ENCODE measurements at places on chromosomes 12 and 14. TPM values are rescaled to one million over a fixed set of nuclear protein-coding genes. Genes with fewer than 3 reads are reported as not detected.

Gene IL31
- not detected for polyA plus RNA-seq

Gene PIK3C2G
- not detected for polyA plus RNA-seq

Gene SLCO1B1
- not detected for polyA plus RNA-seq

Gene TOX4
- 93.7 TPM for polyA plus RNA-seq

Gene EFS
- polyA plus RNA-seq = 6.6 TPM

Gene TESPA1
- polyA plus RNA-seq = not detected

Gene NKX2-1
- polyA plus RNA-seq = not detected

Gene MED13L
- 45.0 TPM for polyA plus RNA-seq

DNA sequence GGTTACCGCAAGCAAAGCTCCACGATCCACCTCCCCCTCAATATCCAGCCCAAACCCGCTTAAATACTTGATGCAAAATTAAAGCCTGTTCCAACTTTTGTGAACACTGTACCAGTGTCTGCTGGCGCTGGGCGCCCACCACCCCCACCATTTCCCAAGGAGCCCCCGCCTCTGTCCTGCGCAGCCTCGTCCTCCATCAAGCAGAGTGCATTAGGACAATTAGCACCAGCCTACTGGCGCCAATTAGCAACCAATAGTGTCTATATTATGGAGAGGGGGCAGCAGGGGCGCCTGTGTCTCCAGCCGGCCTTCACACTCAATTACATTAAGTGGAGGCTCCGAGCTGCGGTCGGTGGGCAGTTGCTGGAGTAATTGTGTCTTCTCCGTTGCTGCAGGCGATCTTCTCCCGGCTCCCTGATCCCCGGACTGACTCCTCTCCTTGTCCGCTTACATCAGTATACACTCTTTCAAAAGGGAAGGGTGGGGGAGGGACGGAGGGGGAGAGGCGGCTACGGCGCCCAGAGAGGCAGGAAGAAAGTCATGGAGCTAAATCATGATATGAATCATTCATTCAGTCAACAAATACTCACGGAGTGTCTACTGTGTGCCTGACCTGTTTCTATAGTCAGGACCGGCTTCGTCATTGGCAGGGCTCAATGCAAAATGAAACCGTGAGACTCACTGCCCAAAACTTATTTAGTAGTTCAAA lies 707.3 kb downstream of the MED13L start:
- peak; percentile 11 for DNase-seq

- no peak for DNase-seq
Measured at GRCh38 chr14:36827861-36828260, 166.2 kb downstream of the PAX9 start.

- no peak for DNase-seq
Measured at GRCh38 chr12:16163901-16164300, 113.6 kb downstream of the SLC15A5 start.

DNA sequence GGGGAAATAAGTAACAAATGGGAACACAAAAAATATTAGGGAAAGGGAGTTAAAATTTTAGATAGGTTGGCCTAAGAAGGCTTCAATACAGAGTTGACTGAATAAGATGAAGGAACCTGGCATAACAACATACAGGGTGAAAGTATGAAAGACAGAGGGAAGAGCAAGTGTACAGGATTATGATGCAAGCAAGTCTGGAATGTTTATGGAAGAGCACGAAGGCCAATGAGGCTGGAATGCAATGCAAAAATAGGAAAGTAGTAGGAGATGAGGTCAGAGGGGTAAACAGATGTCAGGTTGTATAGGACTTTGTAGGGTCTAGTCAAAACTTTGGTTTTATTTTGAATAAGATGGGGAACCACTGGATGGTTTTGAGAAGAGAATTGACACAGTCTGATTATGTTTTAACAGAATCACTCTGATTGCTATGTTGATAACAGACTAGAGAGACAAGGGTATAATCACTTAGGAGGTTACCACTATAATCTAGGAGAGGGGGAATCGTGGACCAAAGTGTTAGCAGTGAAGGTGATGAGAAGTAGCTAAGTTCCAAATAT lies 96.8 kb downstream of the OSBPL8 start:
- DNase-seq = no peak

DNA sequence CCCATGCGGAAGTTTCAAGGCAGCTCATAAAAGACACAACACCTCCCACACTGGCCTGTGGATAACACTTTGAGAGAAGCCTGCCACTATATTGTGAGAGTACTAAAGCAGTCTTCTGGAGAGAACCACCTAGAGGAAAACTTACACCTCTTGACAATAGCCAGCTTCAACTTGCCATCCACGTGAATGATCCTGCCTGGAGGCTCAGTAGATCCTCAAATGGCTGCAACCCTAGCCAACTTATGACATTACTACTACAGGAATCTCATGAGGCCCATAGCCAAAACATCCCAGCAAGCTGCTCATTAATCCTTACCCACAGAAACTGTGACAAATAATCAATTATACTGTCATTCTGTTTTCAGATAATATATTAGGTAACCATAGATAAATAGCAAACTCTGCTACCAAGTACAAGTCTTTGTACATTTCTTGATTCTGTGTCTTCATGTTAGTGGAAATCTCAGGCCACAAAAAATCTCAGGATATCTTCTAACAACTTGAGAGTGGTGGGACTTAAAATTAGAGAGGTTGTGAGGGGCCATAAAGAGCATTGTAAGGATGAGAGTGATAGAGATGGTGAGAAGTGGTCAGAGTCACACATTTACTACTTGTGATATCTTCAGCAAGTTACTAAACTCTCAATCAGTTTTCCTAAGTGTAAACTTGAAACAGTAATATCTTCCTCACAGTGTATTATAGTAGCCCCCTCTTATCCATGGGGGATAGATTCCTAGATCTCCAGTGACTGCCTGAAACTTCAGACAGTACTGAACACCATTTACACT lies 368.0 kb downstream of the C12orf50 start:
- no peak for DNase-seq

- no peak for DNase-seq
Measured at GRCh38 chr14:50383618-50384225, 13.0 kb downstream of the CDKL1 start.

DNA sequence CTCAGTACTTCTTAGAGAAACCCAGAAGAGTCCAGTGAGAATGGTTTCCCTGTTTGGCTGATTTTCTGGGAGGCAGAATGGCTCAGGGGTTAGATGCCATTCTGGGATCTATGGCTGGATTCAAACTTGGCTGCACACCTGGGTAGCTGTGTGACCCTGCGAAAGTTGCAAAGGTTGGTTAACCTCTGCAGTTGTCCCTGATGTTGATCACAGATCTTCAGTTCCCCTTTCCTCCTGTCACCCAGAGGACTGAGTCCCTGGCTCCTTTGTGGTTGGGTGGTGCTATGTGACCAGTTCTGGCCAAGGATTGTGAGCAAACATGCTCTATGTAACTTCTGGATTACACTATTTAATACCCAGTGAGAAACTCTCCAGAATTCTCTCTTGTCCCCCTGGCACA lies 418.0 kb downstream of the RGS6 start:
- DNase-seq = no peak

DNA sequence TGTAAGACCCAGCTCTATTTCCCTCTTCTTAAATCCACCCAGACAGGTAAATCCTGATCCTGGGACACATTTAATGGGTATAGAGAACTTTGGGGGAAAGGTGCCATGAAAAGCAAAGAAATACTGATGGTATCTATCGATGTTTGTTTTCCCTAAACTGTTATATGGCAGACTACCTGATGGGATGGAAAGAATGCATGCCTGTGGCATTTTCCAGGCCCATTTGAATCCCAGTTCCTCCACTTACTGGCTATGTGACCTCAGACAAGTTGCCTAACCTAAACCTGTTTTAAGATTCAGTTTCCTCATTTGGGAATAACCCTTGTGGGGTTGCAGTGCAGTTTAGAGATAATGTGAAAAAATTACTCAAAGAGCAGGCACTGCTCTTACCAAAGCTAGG lies 404.5 kb downstream of the FUT8 start:
- DNase-seq = no peak

GRCh38 chr14:83712418-83713129 lies 1817.4 kb upstream of the FLRT2 start:
- peak; percentile 7 for DNase-seq

- no peak for DNase-seq
Measured at GRCh38 chr12:42382013-42382696, 56.2 kb downstream of the PPHLN1 start.

GRCh38 chr14:71166180-71166837 lies 259.1 kb downstream of the PCNX1 start:
- DNase-seq = peak; percentile 21

DNA sequence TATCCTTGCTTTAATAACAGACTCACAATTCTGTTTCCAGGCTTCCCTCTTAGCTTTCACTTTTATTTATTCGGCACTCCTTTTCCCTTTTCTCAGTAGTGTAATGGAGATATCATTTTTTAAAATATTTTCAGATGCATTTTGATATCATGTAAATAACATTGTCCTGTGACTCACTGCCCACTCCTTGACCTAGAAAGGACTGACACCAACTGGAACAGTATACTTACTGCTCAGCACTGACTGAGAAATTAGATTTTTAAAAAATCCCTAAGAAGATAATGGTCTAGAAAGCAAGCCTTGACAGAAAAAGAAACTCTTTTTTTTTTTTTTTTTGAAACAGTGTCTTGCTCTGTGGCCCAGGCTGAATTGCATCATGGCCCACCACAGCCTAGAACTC lies 118.0 kb upstream of the FSCB start:
- no peak for DNase-seq

GRCh38 chr12:121392325-121392716 lies 7.6 kb upstream of the RNF34 start:
- no peak for DNase-seq

- no peak for DNase-seq
Measured at GRCh38 chr14:63468294-63468693, 74.9 kb downstream of the PPP2R5E start.

DNA sequence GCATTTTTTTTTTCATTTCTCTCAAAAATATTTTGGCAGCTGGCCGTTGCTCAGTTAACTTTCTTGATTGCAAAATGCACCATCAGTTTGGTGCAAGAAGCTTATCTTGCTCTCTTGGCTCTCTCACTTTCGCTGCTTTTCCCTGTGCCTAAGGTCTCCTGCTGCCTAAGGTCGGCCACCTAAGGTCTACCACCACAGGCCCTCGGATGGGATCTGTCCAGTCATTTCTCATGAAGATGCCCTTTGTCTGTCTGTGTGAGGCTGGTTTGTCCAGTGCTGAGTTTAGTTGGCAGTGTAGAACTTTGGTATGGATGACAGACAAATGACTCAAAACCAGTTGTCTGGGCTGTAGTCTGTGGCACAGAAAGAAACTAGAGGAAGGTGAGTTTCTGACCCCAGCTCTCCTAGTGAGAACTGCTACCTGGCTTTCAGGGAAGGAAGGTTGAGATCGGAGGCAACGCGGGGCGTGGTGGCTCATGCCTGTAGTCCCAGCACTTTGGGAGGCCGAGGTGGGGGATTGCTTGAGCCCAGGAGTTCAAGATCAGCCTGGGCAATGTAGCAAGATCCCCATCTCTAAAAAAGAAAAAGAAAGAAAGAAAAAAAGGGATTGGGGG lies 2.6 kb downstream of the MLXIP start:
- no peak for DNase-seq

GRCh38 chr14:95889236-95889979 lies 12.8 kb downstream of the TUNAR start:
- no peak for DNase-seq

GRCh38 chr12:131639270-131639940 lies 71.5 kb upstream of the SFSWAP start:
- DNase-seq = no peak

DNA sequence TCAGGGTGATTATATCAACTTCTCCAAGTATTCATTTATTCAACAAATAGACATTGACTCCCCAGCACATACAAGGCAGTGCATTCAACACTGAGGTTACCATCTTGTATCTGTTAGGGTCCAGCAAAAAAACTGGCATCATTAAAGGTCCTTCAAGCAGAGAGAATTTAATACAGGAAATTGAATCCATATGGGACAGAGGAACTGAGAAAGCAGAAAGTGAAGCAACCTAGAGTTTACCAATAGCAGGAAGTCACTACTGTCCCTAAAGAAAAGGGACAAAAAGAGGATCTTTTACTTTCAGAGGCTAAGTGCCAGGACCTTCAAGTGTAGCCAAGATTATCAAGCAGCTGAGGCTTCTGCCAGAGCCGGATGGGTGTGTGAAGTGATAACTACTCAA lies 237.8 kb upstream of the TBX3 start:
- DNase-seq = no peak

GRCh38 chr12:1350934-1351240 lies 243.5 kb downstream of the FBXL14 start:
- no peak for DNase-seq

DNA sequence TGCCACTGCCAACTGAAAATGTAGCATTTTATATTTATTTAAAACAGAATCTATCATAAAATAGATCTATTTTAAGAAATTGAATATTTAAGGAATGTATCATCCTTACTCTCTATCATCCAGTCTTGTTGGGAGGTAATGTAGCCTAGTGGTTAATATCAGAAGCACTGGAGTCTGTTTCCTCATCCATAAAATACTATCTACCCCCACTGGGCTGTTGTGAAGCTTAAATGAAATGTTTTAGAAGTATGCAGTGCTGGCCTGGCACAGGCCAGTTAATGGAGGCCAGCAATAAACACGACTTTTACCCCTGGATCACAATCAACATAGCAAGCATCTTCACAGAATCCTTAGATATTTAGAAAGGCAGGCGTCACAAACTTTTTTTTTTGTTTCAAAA lies 188.0 kb downstream of the CAND1 start:
- no peak for DNase-seq

- DNase-seq = no peak
Measured at GRCh38 chr14:38727731-38728130, 375.3 kb downstream of the SEC23A start.

DNA sequence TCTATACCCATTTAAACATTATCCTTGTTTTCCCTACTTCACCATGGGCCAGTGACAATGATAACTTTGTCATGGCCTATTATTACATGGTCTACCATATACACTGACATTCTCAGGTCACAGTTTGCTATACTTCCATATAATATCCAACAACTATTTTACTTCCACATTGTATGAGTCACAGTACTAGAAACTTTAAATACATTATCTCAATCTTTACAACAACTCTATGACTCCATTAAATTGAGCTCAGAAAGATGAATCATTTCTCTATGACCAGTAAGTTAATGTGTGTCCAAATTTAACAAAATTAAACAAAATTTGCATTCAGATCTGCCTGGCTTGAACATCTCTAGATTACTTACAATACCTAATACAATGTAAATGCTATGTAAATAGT lies 93.9 kb downstream of the PLEKHG7 start:
- DNase-seq = no peak

- DNase-seq = no peak
Measured at GRCh38 chr14:68824517-68825347, 31.9 kb upstream of the ZFP36L1 start.

- no peak for DNase-seq
Measured at GRCh38 chr12:22234561-22234960, 99.9 kb downstream of the ST8SIA1 start.

GRCh38 chr14:54597795-54598443 lies 31.0 kb downstream of the SAMD4A start:
- DNase-seq = no peak

DNA sequence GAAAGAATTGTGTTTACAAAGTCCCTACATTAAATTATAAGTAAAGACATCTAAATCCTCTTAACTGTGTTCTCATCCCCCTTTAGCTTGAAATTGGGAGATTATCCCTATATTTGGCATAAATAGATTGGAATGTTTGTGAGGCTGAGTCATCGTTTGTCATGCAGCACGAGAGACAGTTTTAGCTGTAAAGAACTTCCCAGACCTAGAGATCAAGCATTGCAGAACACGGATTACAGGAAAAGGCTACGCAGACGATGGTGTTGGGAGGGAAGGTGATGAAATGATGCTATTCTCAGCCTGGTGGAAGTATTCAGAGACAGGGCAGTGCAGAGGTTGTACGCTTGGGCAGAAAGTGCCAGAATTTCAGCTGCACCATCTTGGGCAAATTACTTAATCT lies 93.8 kb downstream of the PTPRB start:
- peak; percentile 50 for DNase-seq
